ENCODE measurements at places on chromosomes 4 and X. TPM values are rescaled to one million over a fixed set of nuclear protein-coding genes. Genes with fewer than 3 reads are reported as not detected.

DCAF8L2 gene
- not detected for total RNA-seq

SERTM2 gene
- total RNA-seq: not detected

TMEM150C gene
- total RNA-seq: 4.7 TPM

GABRB1 gene
- not detected for total RNA-seq

CABS1 gene
- total RNA-seq: not detected

KLKB1 gene
- total RNA-seq: not detected

SAGE1 gene
- not detected for total RNA-seq

ODAM gene
- total RNA-seq: not detected

SRPX gene
- 164 TPM for total RNA-seq

AVPR2 gene
- 0.47 TPM for total RNA-seq

PITX2 gene
- total RNA-seq: 0.07 TPM

CPXCR1 gene
- total RNA-seq: not detected

LIMCH1 gene
- total RNA-seq: 17.3 TPM

SYTL4 gene
- 14.8 TPM for total RNA-seq

LRRC66 gene
- 0.10 TPM for total RNA-seq

NXF2B gene
- not detected for total RNA-seq

FAM114A1 gene
- total RNA-seq: 109 TPM

SERPINA7 gene
- total RNA-seq: not detected

STPG2 gene
- total RNA-seq: 0.84 TPM

IL13RA1 gene
- total RNA-seq: 58.1 TPM

STBD1 gene
- 3.5 TPM for total RNA-seq

PPEF1 gene
- not detected for total RNA-seq

RPL9 gene
- 3,479 TPM for total RNA-seq

MORC4 gene
- total RNA-seq: 12.4 TPM

FGA gene
- not detected for total RNA-seq

GIMD1 gene
- not detected for total RNA-seq

FOXR2 gene
- not detected for total RNA-seq

RNF212 gene
- 0.20 TPM for total RNA-seq

NAA10 gene
- total RNA-seq: 166 TPM

EGF gene
- total RNA-seq: not detected

RAB41 gene
- total RNA-seq: not detected

OGT gene
- 31.8 TPM for total RNA-seq
